Myocyte (in vitro differentiated cells): ENCODE measurements at places on chromosomes 3 and 15. TPM values are rescaled to one million over a fixed set of nuclear protein-coding genes. Genes with fewer than 3 reads are reported as not detected.

- no peak for DNase-seq
Measured at GRCh38 chr3:137205394-137206045, 247.7 kb downstream of the IL20RB start.

DNA sequence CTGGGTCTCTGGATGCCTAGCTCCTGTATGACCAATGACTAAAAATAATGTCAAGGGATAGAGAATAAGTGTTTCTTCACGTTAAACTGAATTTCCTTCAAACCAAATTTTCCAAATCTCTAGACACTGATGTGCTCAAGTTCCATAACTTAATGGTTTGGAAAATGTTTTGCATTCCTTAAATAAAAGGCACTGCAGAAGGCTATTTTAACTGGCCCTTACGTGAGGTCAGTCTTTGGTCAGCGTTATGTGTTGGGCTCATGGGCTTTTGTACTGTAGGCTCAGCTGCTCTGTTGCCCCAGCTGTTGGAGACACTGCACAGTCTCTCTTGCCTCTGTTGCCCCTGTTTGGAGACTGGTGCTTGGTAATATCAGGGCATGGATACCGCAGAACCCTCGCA lies 188.5 kb downstream of the TPRG1 start:
- DNase-seq = peak; percentile 67

- DNase-seq = peak; percentile 38
Measured at GRCh38 chr3:16388850-16389441, 123.9 kb downstream of the OXNAD1 start.

GRCh38 chr3:126985132-126985985 lies 2.4 kb downstream of the PLXNA1 start:
- no peak for DNase-seq

DNA sequence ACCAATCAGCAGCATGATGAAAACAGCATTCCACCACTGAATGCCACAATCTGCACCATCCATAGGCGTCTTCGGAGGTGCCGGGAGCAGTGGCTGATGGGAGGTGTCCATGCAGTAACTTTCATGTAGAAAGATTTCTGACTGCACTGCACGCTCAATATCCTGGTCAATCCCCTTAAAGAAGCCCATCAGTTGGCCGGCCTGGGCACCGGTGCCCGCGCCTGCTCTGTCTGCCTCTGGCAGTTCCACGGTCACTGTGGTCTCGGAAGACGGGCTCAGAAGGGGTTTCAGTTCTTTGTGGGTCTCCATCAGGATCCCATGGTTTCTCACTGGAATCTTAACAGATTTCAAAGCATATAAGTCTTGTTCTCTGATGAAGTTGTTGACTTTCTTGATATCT lies 3.9 kb downstream of the LYSMD4 start:
- DNase-seq = no peak

GRCh38 chr3:4748701-4749378 lies 230.4 kb upstream of the BHLHE40 start:
- no peak for DNase-seq

GRCh38 chr3:17741621-17742101 lies 770 bp downstream of the TBC1D5 start:
- DNase-seq = no peak

- no peak for DNase-seq
Measured at GRCh38 chr3:38270606-38271005, 5.0 kb downstream of the SLC22A13 start.

DNA sequence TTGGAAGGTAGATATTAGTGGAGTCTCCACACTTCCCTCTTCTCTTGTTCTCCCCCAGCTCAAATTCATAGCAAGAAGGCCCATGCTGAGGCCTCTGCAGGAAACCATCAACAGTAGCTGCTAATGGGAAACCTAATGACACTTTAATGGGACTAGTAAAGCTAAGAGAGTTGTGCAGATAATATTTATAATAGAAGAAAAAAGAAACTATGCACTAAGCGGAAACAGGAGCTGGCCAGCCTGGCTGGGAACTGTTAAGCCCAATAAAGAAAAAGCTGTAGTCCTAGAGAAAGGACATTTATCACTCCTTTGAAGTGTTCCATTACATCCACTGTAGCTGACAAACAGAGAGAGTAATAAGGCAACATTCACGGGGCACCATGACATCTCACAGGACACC lies 229.6 kb downstream of the IGSF11 start:
- DNase-seq = no peak

GRCh38 chr3:66904831-66905493 lies 93.1 kb upstream of the KBTBD8 start:
- DNase-seq = no peak

- DNase-seq = peak; percentile 53
Measured at GRCh38 chr3:43317461-43318316, 31.3 kb downstream of the SNRK start.

DNA sequence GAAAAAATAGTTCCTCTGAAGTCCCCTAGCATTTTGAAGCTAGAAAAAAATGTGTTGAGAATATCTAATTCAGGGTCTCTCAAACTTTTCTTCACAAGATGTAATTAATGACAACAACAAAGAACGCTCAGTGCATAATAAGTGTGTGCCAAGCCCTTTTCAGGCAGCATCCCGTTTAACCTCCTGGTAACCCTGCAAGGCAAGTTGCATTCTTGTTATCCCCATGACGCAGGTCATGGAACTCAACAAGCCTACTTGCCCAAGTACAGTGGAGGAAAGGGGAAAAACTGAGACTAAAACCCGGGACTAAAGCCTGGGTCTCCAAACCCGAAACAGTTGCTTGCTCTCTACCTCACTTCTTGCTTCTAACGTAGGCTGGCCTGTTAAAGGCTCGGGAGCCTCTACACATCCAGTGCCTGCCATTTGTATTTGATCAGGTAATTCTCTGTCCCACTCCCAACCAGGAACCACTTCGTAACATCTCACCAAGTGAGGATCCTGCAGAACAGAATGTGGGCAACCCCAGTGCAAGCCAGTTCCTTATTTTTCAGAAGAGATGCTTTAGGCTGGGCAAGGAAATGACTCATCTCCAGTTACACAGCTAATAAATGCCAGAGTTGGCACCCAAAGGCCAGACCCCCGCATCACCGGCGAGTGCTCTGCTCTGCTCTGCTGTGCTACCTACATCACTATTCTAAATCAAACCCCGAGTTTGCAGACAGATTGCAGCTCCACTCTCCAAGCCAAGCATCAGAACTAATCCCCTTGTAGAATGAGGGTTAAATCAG lies 28.3 kb downstream of the LMCD1 start:
- DNase-seq = no peak

DNA sequence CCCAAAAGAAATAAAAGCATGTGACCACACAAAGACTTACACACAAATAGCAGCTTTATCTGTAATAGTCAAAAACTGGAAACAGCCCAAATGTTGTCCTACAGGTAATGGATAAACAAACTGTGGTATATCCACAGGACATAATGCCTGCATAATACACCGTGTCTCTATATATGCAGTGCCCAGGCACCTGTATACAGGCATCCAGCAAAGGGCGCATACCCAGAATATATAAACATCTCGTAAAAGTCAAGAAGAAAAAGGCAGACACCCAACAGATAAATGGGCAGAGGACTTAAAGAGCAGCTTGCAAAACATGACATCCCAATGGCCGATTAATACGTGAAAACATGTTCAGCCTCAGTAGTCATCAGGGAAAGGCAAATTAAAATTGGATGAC lies 7.2 kb downstream of the OSBPL10 start:
- DNase-seq = no peak

- DNase-seq = peak; percentile 73
Measured at GRCh38 chr3:32175607-32176197, 62.8 kb upstream of the CMTM8 start.

- DNase-seq = no peak
Measured at GRCh38 chr3:115022199-115022598, 124.9 kb downstream of the ZBTB20 start.

SPTBN5 gene
- 0.26 and 0.45 TPM in 2 replicates for total RNA-seq

KCNMB3 gene
- total RNA-seq = 0.47 and 1.9 TPM in 2 replicates

FAM81A gene
- 0.47 and 1.8 TPM in 2 replicates for total RNA-seq
